A375 (cell line): ENCODE measurements at places on chromosomes 5 and 9. TPM values are rescaled to one million over a fixed set of nuclear protein-coding genes. Genes with fewer than 3 reads are reported as not detected.

Gene SAXO1
- not detected in 2 replicates for total RNA-seq

Gene FBXL17
- total RNA-seq, result 10.1 and 11.6 TPM in 2 replicates

Gene OTULINL
- total RNA-seq, result 1.3 and 1.7 TPM in 2 replicates

Gene CFAP77
- total RNA-seq, result 0.26 TPM in 1 of 2 replicates, not detected in the other

Gene MCC
- 6.3 and 8.7 TPM in 2 replicates for total RNA-seq

Gene PTGDS
- total RNA-seq, result 1.4 TPM in 1 of 2 replicates, not detected in the other

Gene CBY3
- not detected in 2 replicates for total RNA-seq

Gene FOXD4
- total RNA-seq, result 0.30 and 0.37 TPM in 2 replicates

Gene PCDHGC5
- 1.1 and 1.3 TPM in 2 replicates for total RNA-seq

Gene PTAR1
- 49.1 and 56.7 TPM in 2 replicates for total RNA-seq

Gene CTXN3
- total RNA-seq, result not detected in 2 replicates

Gene GPRIN1
- 10.1 and 11.0 TPM in 2 replicates for total RNA-seq

Gene EQTN
- not detected in 2 replicates for total RNA-seq

Gene NME5
- total RNA-seq, result not detected in 2 replicates

Gene ANXA6
- total RNA-seq, result 88.6 and 93.0 TPM in 2 replicates

Gene NRG2
- total RNA-seq, result 8.5 and 8.9 TPM in 2 replicates

Gene FASTKD3
- 10.2 and 10.9 TPM in 2 replicates for total RNA-seq

Gene PCDHAC1
- 1.5 and 2.3 TPM in 2 replicates for total RNA-seq

Gene DBH
- total RNA-seq, result not detected in 2 replicates

Gene ZFP37
- 1.7 and 2.0 TPM in 2 replicates for total RNA-seq

Gene GLRA1
- not detected in 2 replicates for total RNA-seq

Gene PCDHB3
- total RNA-seq, result 0.26 and 0.45 TPM in 2 replicates

Gene UGT3A1
- total RNA-seq, result not detected in 2 replicates

Gene TLE1
- 33.8 and 36.6 TPM in 2 replicates for total RNA-seq

Gene OMD
- total RNA-seq, result not detected in 2 replicates

Gene PCDH12
- 0.15 and 0.21 TPM in 2 replicates for total RNA-seq

Gene NKD2
- total RNA-seq, result 0.49 and 0.72 TPM in 2 replicates

Gene ACOT12
- 0.13 TPM in 1 of 2 replicates, not detected in the other for total RNA-seq

Gene WDR36
- 41.1 and 41.5 TPM in 2 replicates for total RNA-seq

Gene BAAT
- total RNA-seq, result 0.05 and 0.08 TPM in 2 replicates

Gene PHF24
- not detected in 2 replicates for total RNA-seq

Gene TRPM6
- not detected in 2 replicates for total RNA-seq

Gene FSTL4
- total RNA-seq, result not detected in 2 replicates

Gene AJM1
- total RNA-seq, result 3.0 and 4.7 TPM in 2 replicates

Gene ADCY2
- total RNA-seq, result 0.69 TPM in 1 of 2 replicates, not detected in the other

Gene FGF1
- total RNA-seq, result 2.3 and 3.1 TPM in 2 replicates

Gene SHOC1
- total RNA-seq, result 0.08 TPM in 1 of 2 replicates, not detected in the other

Gene CDH9
- 0.27 TPM in 1 of 2 replicates, not detected in the other for total RNA-seq

Gene SPAG8
- total RNA-seq, result 1.2 and 3.7 TPM in 2 replicates

Gene MATR3
- total RNA-seq, result 244 and 298 TPM in 2 replicates

Gene FOXD1
- 8.5 and 16.1 TPM in 2 replicates for total RNA-seq

Gene RFESD
- total RNA-seq, result 0.75 and 5.8 TPM in 2 replicates

Gene SLC45A2
- total RNA-seq, result 0.49 and 0.69 TPM in 2 replicates

Gene WDR38
- not detected in 2 replicates for total RNA-seq

Gene WDR55
- total RNA-seq, result 24.7 and 29.2 TPM in 2 replicates

Gene CNTNAP3B
- 52.9 and 53.8 TPM in 2 replicates for total RNA-seq

Gene PCDHA4
- 2.4 and 3.2 TPM in 2 replicates for total RNA-seq

Gene SLC9A3
- not detected in 2 replicates for total RNA-seq
